ENCODE measurements at places on chromosomes 11 and 22. TPM values are rescaled to one million over a fixed set of nuclear protein-coding genes. Genes with fewer than 3 reads are reported as not detected.

Gene MRPL17
- total RNA-seq: 56.0 TPM

Gene ACRV1
- total RNA-seq: not detected

Gene KREMEN1
- not detected for total RNA-seq

Gene KDM4D
- total RNA-seq: 1.0 TPM

Gene OR8H3
- total RNA-seq: not detected

Gene WBP2NL
- 1.6 TPM for total RNA-seq

Gene OR9I1
- not detected for total RNA-seq

Gene WT1
- total RNA-seq: not detected

Gene HTR3A
- total RNA-seq: not detected

Gene MS4A4E
- total RNA-seq: not detected

Gene TPH1
- total RNA-seq: 0.23 TPM

Gene POU2F3
- total RNA-seq: not detected

Gene FAM180B
- total RNA-seq: not detected

Gene UVRAG
- 17.0 TPM for total RNA-seq

Gene MFRP
- not detected for total RNA-seq

Gene PTGDR2
- total RNA-seq: 1.3 TPM

Gene TP53I11
- 0.67 TPM for total RNA-seq

Gene FGF4
- total RNA-seq: not detected

Gene DTX4
- 0.62 TPM for total RNA-seq

Gene RBMXL2
- not detected for total RNA-seq

Gene AGBL2
- total RNA-seq: 4.9 TPM

Gene GRM5
- not detected for total RNA-seq

Gene KRTAP5-2
- total RNA-seq: not detected

Gene ROBO4
- not detected for total RNA-seq

Gene YAP1
- total RNA-seq: not detected

Gene PMM1
- 39.7 TPM for total RNA-seq

Gene FLRT1
- not detected for total RNA-seq

Gene VWCE
- total RNA-seq: 1.7 TPM

Gene IGF2
- 0.07 TPM for total RNA-seq

Gene CXCR5
- total RNA-seq: 0.50 TPM

Gene BTBD18
- total RNA-seq: not detected

Gene VPREB1
- total RNA-seq: not detected

Gene NXPE4
- not detected for total RNA-seq

Gene OR56A1
- not detected for total RNA-seq

Gene PLCB3
- total RNA-seq: 12.4 TPM

Gene ABTB2
- total RNA-seq: 0.65 TPM

Gene TYMP
- 126 TPM for total RNA-seq

Gene ART1
- total RNA-seq: not detected

Gene PTDSS2
- total RNA-seq: 25.2 TPM

Gene INS
- total RNA-seq: not detected

Gene LGALS1
- total RNA-seq: 1,140 TPM

Gene PRG3
- not detected for total RNA-seq

Gene UPK3A
- not detected for total RNA-seq

Measured in activated CD4-positive, alpha-beta T cell treated with anti-CD3 and anti-CD28 coated beads, Interleukin-2, amount 10 ng/mL, durations not matched to agents 7 days and 5 days (primary cell).